ENCODE measurements at places on chromosomes 16 and 17.
A peak's percentile ranks its signal among the peaks of the same experiment; 100 is the strongest.

DNA sequence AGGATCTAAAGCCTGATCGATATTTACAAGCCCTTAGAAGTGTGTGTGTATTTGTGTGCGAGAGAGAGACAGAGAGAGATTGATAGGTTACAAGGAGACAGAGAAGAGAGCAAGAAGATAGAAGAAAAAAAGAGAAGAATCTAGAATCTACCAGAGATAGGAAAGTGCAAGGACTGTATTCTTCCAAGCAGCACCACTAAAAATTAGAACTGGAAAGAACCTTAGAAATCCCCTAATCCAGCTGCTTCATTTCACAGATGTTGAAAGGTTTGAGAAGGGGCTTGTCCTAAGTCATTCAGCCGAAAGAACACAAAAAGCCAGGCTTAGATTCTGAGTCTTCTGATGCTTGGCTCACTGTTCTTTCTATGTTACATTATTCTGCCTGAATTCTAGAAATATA is 92.2 kb downstream of the HS3ST3A1 start:
- no peak for DNase-seq

GRCh38 chr16:50735629-50736122 is 6.2 kb upstream of the CYLD start:
- DNase-seq = no peak

GRCh38 chr17:40355123-40355803 is 9.3 kb downstream of the GJD3 start:
- peak; percentile 21 for DNase-seq

GRCh38 chr17:17536702-17537101 is 40.5 kb upstream of the RASD1 start:
- no peak for DNase-seq

DNA sequence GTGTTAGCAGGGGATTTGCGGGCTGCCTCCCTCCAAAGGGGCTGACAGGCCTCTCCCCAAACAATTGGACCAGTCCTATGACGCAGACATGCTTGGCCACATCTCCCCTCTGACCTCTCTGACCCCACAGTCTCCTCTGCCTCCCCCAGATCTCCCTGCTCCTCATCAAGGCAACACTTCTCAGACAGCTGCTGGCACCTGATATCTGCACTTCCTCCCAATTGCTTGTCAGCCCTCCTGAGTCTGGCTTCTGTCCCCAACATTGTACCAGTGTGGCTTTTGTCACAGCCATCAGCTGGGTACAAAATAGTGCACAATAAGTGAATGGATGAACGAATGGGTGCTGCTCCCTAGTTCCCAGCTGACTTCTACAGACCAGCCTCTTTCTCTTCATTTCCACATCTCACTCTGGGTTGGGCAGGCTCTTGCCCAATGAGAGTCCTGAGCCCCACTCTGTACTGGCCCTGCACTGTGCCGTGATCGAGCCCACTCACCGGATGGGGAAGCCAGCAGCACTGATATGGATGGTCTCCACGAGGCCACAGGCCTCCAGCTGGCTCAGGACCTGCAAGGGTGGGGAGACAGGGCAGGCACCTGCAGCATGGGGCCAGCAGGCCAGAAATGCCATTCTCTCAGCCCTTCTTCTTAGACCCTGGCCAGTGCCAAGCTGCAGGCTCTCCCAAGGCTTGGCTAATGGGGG is 17.1 kb downstream of the ZNHIT3 start:
- DNase-seq = no peak

DNA sequence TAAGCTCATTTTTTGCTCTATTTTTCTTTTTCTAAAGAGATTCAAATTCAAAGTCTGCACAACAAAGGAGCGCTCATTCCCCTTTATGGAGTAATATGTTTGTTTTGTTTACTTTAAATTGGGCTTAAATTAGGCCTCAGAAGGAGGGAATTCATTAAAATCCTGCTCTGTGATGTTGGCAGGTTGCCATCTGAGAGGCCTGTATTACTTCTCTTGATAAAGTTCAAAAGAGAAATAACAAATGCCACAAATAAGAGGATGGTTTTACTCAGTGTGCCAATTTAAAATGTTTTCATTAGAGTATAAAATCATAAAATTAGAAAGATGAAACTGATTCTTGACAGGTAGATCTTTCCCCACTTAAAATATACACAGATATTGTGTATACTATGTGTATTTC is 54.5 kb upstream of the HLF start:
- DNase-seq = peak; percentile 12

- DNase-seq = no peak
Measured at GRCh38 chr17:79501910-79502309, 108.9 kb downstream of the RBFOX3 start.

GRCh38 chr17:39774047-39774446 is 36.3 kb downstream of the GRB7 start:
- no peak for DNase-seq

GRCh38 chr17:71458322-71458721 is 662.5 kb upstream of the SOX9 start:
- DNase-seq = peak; percentile 73

DNA sequence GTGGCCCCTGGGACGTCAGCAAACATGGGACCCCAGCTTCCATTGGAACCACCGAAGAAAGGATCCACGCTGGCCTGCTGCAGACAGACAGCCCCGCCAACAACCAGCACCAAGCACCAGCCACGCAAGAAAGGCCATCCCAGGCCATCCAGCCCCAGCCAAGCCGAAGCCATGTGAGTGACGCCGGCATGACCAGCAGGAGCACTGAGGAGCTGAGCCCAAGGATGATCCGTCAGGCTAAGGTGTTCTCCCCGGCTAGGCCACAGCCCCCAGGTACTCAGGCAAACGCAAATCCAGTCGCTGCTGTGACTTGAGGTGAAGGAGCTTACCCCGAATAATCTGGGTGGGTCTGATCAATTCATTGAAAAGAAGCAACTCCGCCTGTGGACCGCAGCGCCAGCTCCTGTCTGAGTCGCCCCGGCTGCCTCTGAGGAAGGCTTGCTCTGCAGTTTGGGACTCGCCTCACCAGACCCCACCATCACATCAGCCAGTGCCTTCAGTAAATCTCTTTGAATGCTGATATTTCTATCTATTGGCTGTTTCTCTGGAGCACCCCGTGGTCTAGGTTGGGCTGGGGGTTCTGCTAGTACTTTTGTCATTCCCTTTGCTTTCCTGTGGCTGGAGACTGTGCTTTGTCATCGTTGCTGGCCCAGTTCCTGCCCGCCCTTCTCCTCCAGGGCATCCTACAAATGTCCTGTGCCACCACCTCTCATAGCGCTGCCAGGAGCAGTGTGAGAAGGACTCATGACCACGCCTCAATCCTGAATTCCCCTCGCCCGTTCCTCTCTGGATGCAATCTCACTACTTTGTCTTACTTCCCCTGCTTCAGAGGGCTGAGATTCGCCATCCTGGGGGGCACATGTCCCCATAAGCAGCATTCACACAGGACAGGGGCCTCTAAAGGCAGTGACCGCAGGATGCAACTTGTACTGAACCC is 8.1 kb upstream of the CBX2 start:
- no peak for DNase-seq
